ENCODE measurements at places on chromosomes 16 and 17. TPM values are rescaled to one million over a fixed set of nuclear protein-coding genes. Genes with fewer than 3 reads are reported as not detected.
A peak's percentile ranks its signal among the peaks of the same experiment; 100 is the strongest.

DNA sequence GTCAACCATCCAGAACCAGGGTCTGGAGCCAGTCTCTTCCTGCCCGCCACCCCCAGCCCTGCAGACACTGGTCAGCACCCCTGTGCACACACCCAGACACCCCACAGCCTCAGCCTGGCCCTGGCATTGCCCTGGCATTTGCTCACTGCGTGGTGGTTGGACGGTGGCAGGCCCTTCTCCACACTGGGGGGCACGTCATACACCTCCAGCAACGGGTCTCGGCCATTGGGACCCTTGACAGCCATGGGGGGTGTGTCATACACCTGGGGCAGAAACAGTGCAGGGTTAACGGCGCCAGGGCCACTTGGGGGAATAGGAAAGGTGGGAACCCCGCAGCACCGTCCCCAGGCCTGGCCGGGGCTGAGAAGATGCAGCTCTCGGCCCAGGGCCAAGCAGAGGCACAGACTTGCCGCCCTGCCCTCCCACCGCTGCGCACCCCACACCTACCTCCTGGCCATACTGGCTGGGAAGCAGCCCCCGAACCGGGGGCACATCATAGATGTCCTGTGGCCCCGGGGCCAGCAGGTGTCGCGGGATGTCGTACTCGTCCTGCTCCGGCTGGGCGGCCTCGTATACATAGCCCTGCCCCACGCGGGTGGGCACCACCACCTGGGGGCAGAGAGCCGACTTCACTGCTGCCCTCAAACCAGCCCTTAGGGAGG lies 14.6 kb downstream of the BCAR1 start:
- no peak for ATAC-seq

- ATAC-seq = no peak
Observed at GRCh38 chr16:85005285-85006069, 5.9 kb downstream of the ZDHHC7 start.

CCL4L2 gene
- 5.5 TPM for total RNA-seq

- peak; percentile 75 for ATAC-seq
Observed at GRCh38 chr16:85393674-85394451, 219.3 kb upstream of the GSE1 start.

DNA sequence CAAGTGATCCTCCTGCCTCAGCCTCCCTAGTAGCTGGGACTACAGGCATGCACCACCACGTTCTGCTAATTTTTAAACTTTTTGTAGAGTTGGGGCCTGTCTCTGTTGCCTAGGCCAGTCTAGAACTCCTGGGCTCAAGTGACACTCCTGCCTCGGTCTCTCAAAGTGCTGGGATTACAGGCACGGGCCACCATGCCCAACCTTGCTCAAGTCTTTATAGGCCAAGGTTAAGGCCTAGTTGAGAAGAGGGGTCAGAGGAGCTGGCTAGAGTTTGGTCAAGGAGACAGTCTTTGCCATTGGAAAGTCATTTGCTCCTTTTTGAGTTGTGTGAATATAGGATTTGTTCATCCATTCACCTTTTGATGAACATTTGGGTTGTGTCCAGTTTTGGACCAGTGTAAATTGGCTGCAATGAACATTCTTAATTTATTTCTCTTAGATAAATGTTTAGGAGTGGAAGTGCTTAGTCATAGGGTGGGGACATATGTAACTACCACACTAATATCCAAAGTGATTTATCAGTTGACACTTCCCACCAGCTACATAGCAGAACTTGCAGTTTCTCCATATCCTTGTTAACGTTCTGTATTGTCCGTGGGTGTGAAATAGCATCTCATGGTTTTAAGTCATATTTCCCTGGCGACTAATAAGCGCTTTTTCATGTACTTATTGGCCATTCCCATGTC lies 30.7 kb upstream of the ARHGAP17 start:
- peak; percentile 39 for ATAC-seq

DNA sequence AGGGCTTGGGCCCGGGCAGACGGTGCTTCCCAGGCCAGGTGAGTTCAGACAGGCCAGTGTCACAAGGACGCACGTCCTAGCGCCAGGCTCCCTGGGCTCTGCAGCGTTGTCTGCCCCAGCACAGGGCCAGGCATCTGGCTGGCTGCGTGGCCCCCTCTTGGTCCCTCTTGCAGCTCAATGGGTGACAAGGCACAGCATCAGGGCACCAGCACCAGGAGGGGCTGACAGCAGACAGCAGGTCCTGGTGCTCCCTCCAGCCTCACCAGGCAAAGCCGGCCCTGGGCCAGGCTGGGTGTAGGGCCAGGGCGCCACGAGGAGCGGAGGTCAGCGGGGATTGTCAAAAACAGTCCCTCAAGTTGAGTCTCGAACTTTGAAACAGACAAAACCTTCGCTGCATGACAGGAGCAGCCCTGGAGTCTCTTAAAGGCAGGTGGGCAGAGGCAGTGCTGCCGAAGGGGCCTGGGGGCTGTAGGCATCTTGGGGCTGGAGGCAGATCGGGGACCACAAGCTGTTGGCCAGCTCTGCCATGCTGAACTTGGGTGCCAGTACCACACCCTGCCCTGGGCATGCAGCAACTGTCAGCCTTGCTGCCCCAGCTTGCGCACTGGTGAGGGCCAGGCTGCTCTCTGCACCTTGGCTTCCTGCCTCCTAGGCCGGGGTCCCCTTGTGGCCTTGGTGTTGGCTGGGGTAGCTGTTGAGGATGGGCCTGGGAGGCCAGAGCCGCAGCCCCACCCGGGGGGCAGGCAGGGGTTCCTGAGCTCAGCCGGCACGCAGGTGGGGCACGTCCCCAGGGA lies 48.8 kb downstream of the PRMT7 start:
- no peak for ATAC-seq

DNA sequence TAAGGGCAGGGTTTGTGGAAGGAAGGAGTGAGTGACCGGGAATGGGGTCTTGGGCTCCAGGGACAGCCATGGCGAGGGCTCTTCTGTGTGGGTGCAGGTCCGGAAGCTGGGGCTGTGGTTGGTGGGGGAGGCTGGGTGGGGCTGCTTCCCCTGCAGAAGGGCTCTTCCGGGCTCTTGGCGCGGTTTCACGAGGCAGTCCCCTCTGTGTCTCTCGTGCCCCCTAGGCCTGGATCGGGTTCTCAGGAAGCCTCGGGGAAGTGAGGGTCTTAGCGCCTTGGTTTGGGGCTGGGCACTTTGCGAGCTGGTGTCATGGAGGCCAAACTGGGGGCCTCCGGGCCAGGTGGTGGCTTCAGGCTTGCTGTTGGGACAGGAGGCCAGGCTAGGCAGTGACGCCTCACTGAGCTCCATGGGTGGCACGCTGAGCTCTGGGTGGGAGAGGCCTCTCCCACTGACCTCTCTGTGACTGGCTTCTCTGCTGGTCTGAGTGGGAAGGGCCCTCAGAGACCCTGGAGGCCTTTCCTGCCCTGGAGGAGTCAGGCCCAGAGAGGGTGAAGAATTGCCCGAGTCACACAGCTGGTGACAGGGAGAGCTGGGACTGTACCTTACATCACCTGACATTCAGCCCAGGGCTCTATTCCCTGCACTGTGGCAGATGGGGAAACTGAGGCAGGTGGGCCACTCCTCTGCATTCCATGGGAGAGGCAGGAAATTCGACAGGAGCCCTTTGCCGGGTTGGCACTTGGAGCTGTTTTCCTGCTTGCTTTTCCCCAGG lies 8.2 kb downstream of the ADCY7 start:
- peak; percentile 17 for ATAC-seq

ZNF263 gene
- total RNA-seq = 21.4 TPM

TBC1D28 gene
- not detected for total RNA-seq

GAN gene
- total RNA-seq = 23.5 TPM

GRCh38 chr16:49498264-49498663 lies 124.7 kb downstream of the C16orf78 start:
- ATAC-seq = no peak

- ATAC-seq = no peak
Observed at GRCh38 chr16:8863594-8864424, 5.0 kb downstream of the CARHSP1 start.

CDH13 gene
- not detected for total RNA-seq

PIK3R6 gene
- total RNA-seq = 7.6 TPM

DNA sequence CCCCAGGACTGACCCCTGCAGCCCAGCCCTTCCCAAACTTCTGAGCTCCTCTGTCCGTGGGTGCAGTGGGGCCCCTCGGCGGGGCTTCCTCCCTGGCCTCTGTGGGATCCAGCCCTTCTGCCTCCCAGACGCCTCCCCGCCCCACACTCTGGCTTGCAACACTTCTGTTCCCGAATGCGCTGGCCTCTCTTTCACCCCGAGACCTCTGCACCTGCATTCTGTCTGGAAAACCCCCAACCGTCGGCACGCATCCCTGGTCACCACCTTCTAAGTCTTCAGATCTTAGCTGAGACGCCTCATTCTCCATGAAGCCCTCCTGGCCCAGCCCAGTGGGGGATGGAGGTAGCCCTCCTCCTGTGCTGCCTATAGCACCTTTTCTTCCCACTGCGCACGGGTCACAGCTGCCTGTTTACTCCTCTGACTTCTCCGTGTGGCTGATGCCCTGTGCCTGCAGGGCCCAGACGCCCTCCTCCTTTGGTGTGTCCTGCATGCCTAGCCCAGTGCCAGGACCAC lies 26.4 kb downstream of the TMEM235 start:
- ATAC-seq = peak; percentile 10

FSCN2 gene
- 0.43 TPM for total RNA-seq

DNA sequence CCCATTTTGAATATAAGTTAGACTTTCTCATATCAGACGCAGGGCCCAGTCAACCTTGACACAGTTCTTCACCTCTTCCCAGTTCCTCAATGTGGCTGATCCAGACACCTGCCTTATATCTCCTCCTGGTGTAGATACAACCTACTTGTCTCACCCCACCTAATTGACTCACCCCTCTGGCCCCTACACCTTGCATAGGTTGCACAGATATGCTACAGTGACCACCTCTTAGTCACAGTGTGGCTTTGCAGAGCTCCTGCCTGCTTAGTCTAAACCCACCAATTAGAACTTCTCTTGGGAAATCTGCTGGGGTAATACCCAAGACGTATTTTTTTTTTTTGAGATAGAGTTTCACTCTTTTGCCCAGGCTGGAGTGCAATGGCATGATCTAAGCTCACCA lies 16.8 kb downstream of the CHP2 start:
- ATAC-seq = no peak

DNA sequence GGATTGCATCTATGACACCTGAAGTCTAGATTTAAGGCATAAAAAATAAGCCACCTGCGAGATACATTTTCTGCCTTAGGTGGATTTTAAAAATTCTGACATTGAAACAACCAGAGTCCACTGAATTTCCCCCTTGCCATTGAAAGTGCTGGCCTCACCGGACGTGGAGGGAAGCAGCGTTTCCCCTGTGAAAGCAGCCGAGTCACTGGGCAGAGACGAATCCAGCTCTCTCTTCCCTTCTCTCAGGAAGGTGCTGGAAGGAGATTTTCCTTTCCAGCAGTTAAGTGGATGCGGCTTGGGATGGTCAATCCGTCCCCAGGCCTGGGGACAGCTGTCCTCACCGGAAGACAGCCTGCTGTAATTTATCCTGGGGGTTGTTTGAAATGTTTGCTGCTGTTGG lies 270.9 kb upstream of the FOXF1 start:
- no peak for ATAC-seq

GRCh38 chr16:57984443-57985203 lies 13.7 kb upstream of the CNGB1 start:
- ATAC-seq = peak; percentile 98

KIF2B gene
- total RNA-seq = not detected

DNA sequence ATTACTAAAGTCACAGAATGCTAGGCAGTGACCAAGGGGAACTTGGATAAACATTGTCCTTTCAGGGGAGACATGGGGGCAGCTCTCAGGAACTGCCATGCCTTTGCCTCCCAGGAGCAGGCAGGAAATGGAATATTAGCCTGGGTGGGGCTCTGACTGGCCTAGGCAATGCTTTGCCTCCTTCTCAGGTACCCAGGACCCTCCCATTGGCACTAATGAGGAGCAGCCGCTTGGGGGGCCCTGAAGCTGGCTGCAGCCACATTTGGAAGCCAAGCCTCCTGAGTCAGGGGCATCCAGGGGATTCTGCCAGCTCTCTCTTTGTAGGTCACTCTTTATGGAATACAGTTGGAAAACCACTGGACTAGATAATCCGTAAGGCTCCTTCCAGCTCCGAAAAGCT lies 5.5 kb downstream of the CPSF4L start:
- no peak for ATAC-seq

- peak; percentile 36 for ATAC-seq
Observed at GRCh38 chr17:7632492-7632894, 2.6 kb downstream of the SHBG start.

GRCh38 chr16:85498607-85499006 lies 114.5 kb upstream of the GSE1 start:
- ATAC-seq = no peak

DNA sequence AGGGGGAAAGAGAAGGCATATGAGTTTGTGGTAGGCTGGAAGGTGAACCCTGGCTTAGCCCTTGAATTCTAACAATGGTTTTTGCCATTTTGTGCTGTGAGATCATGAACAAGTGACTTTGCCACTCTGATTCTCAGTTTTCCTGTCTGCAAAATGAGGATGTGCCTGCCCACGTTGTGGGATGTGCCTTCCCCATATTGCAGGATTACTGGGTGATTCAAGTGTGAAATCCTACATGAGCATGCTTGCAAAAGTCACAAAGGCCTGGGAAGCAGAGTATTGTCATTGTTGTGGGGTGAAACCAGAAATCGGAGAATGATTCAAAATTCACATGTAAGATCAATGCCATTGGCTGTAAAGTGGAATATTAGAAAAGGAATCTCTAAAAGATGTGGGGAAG lies 28.6 kb upstream of the TVP23A start:
- ATAC-seq = no peak

GRCh38 chr16:89361751-89362539 lies 128.4 kb downstream of the ANKRD11 start:
- ATAC-seq = peak; percentile 53

DNA sequence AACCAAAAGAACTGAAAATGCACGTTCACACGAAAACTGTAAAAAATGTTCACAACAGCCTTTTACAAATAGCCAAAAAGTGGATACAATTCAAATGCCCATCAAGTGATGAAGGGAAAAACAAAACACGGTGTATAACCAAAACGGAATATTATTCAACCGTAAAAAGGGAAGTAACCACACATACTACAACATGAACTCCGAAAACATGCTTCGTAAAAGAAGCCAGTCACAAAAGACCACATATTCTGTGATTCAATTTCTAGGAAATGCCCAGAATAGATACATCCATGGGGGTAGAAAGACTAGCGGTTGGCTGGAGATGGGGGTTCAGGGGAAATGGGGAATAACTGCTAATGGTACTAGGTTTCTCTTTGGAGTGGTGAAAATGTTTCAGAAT lies 81.5 kb upstream of the TRAP1 start:
- no peak for ATAC-seq

DNA sequence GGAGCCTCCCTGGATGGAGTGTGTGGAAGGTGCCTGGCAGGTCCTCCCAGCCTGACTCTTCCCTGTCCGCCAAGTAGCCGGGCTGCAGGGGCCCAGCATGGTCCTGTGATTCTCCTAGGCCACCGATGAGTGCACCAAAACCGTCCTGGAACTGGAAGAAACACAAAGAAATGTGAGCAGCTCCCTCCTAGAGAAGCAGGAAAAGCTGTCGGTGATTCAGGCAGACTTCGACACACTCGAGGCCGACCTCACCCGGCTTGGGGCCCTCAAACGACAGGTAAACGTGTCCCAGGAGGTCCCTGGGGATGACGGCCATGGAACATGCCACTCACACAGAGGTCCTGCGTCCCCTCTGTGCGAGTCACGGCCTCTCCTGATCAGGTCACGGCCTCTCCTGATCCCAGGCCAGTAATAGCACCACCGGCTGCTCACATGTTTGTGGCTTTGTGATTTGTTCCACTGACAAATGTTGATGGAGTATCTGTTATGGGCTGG lies 4.2 kb upstream of the GAA start:
- no peak for ATAC-seq

PRKCB gene
- total RNA-seq = 87.7 TPM

GNAO1 gene
- 0.41 TPM for total RNA-seq

Measured in activated T-helper 17 cell treated with anti-CD3 and anti-CD28 coated beads, Interleukin-2, amount 50 U/mL, for 72 hours (primary cell).